Stimulated activated CD4-positive, alpha-beta T cell treated with anti-CD3 and anti-CD28 coated beads, Interleukin-1b, Interleukin-23, amount 100 ng/mL, for 1 hour (primary cell): ENCODE measurements at places on chromosomes 1 and 21.

DNA sequence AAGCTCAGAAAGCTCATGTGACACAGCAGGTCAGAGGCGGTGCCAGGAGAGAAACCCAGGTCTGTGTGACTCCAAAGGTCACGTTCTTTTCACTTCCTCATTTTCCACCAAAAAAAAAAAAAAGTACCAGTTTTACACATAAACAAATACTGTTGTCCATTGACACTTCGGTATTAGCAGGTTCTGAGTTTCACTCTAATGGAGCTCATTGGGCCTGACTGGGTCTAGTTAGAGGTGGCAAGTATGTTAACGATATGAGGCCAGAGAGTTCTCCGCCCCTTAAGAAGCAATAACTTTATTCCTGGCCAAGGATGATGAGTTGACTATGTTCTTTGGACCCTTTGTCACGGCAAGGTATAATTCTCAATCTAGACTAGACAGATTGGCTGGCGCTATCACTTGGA lies 30.0 kb upstream of the SDE2 start:
- DNase-seq: no peak

DNA sequence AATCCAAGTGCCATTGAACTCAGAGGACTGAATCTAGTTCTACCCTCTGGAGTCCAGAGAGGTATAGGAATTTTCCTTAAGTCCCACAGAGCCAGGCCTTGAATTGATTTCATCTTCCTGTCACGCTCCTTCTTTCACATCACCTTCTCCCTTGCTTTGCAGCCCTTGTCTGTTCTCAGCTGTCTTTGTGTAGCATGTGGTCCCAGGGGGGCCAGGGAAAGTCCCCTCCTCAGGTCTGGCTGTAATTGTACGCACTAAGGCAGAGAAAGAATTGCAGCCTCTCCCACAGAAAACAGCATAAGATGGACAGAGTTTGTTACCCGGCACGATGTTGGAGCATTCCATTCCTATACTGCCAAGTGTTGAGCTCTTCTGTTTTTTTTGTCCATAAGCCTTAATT lies 153.6 kb downstream of the FAM78B start:
- DNase-seq: no peak

DNA sequence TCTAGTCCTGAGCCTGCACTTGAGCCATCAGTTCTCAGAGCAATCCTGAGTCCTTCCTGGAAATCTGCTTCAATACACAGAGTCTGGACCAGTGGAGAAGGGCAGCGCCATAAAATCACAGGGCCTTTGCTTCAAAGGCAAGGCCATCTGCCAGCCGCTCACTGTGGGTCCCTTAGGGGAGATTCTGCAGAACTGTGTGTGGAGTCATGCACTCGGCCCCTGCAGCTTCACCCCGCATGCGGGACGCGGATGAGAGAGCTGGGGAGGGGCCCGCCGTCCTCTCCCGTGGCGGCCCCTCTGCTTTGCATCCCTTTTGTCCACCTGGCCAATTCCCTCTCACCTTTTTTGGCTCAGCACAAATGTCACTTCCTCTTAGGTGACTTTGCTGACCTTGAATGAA lies 311.2 kb upstream of the VAMP3 start:
- DNase-seq: no peak

DNA sequence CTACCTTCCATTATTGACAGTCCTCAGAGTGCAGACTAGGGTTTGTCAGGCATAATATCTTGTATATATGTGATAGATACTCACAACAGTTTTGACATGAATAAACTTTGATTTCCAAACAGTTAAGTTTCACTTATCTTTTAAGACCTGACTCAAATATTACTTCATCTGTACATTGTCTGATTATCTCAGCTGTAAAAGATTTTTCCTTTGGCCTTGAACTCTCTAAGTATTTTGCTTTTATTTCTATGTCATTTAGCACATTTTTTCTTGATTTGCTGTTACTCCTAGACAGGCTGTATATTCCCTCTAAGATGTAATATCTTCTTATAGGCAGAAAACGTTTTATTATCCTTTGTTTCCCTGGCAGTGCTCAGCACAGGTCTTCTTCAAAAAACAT lies 65.6 kb upstream of the DMRTA2 start:
- no peak for DNase-seq

DNA sequence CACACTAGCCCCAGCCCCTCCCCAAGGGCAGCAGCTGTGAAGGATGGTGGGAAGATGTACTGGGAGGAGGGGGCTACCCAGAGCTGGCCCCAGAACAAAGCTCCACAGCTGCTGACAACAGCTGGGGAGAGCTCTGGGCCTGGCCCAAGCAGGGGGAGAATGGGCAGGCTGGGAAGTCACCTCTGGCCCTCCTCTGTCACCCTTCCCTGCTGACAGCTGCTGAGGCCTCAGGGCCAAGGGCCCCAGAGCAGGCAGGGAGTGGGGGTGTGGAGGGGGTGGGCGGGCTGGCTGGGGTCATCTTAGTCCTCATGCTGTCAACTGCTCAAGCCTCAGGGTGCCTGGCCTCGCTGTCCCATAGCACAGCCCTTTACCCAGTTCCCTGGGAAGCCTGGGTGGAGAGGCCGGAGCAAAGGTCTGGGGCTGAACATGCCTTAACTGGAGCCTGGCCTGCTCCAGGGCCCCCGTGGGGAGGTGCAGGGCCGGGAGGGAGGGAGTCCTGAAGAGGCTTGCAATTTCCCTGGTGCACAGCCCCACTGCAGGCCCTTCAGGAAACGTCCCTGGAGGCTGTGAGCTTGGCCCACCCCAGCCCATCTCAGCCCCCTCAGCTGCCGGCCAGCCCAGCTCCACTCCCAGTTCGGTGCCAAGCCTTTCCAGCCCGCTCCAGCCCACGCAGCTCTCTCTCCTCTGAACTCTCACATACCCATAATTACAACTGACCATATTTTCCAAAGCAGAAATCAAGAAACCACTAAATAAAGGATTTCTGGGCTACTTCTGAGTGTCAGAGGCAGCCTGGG lies 25.7 kb downstream of the HSPG2 start:
- DNase-seq: no peak

DNA sequence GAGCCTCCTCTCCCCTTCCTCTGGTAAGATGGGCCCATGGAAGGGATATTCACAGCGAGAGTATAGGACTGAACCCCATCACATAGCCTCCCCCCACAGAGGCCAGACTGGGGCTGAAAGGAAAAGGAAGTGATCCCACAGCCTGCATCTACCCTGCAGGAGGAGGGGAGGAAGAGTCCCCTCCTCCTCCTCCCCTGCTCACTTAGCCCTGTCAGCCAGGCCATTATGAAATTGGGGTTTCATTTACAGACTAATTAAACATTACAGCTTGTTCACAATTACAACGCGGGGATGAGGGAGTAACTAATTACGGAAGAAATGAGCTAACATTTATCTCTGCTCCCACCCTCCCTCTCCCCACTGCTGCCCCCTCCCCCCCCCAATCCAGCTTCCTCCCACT lies 25.4 kb downstream of the DMAP1 start:
- no peak for DNase-seq

DNA sequence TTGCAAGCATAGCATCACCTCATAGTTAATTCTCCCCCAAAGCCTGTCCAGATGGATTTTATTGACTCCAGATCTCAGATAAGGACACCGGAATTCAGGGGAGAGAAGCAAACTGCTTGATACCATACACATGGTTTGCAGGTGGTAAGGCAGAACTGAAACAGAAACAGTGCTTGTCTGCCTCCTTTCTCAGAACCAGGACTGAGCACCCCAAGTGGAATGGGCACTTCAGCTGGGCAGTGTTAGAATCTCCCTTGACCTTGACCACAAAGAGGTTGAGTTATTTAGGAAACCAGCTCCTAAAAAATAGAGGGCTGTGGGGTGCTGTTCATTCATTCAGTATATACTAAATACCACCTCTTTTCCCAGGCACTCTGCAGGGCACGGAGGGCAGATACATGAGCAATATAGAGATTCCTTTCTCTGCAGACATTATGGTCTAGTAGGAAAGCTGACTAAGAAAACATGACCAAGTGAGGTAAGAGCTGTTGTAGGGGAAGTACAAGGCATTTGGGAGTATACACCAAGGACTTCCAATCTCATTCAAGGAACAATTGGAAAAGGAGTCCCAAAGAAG lies 185.2 kb downstream of the C1orf94 start:
- no peak for DNase-seq

- no peak for DNase-seq
Observed at GRCh38 chr1:94047949-94048348, 73.0 kb downstream of the ABCA4 start.

DNA sequence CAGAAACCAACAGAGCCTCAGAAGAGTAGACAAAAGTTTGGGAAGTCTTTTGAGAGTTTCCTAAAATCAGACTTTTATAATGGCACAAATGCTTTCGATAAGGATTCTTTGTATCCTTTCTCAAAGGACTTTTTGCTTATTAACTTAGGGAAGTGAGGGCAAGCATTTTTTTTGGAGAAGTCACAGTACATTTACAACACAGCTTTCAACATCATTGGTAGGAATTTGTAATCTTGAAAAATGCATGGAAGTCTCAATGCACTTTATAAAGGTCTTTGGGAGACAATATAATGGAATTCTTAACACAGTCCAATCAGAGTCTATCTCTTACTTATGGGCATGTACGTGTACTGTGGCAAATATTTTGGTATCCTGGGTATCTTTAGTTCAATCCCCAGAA lies 325.8 kb upstream of the NR5A2 start:
- no peak for DNase-seq

DNA sequence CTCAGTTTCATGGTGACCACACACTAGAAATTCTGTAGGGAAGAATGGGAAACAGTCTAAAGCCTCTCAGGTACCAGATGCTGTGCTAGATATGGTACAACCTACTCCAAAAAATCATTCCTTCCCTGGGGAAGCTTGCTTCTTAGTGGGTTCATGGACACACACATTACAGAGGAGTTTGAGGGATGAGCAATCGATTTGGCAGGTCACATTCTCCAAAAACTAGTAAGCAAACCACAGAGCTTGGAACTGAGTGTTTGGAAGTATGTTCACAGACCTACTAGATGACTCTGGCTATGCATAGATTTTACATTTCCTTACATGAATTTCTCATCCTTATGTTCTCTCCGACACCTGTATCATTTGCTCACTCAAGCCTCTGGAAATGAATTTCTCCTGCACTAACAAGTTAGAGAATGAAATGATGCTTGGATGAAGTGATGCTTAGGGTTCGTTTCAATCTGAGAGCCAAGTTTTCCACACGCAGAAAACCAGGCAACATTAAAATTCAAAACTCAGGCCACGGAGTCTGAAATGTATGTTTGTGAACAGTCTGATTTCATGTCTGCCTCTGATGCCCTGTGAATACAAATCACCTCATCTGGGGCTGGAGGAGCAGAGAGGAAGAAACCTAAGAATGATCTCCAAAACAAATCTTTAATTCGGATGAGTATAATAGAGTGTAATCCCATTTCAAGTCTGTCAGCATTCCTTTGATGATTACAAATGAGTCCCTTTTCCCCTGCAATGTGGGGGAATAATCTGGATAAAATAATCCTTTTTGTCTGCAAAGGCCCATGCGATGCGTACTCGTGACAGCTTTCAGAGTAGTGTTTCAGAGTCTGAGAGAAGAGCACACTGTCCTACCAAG lies 11.0 kb downstream of the EVA1C start:
- DNase-seq: no peak

- no peak for DNase-seq
Observed at GRCh38 chr21:45889256-45889655, 92.3 kb upstream of the COL6A1 start.

GRCh38 chr1:156908541-156908940 lies 11.9 kb upstream of the LRRC71 start:
- no peak for DNase-seq

DNA sequence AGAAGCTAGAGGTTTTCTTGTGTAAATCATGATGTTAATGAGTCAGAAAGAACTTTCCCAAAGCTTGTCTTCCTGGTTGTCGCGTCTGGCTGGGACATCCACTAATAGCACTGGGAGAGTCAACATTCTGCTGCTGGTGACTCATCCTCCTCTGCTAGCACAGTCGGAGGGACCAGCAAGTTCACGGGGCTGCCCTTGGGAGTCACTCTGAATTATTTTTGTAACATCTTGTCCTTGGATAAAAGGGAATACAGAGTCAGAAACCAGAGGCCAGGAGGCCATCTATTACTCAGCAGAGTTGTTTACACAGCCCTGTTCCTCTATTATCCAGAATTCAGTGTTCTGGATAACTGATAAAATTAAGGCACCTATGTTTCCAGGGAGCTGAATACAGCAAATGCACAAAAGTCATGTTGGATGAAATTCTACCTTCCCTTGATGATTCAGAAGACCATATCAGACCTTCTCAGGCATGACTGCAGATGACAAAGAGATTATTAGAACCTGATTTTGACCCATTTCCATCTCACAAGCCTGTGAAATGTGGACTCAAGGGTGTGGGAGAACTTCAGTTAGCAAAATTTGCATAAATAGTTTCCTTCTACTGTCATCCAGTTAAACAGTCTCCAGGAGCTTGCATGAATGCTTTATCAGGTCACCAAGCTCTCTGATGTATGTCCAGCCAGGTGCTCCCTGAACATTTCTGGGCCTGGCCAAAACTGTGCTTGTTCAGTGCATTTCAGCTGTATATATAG lies 68.1 kb downstream of the JAK1 start:
- DNase-seq: no peak

- no peak for DNase-seq
Observed at GRCh38 chr1:188708795-188709535, 1768.7 kb downstream of the BRINP3 start.

DNA sequence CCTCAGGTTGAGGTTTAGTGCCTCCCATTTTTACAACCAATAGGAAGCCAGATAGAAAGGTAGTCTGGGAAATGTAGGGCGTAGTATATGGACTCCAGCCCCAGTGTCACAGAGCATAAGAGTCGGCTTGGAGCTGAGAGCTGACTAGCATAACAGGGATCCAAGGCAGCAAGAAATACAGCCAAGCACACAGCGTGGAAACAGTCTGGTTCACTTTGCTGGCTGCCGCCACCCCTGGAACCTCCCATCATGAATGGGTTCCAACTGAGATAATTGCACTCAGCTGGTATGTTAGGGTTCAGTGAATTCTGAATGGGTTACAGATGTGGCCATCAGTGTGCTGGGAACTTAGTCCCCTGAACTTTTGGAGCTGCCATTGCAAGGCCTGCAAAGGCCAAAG lies 76.7 kb upstream of the GPR88 start:
- no peak for DNase-seq

GRCh38 chr1:178389441-178389840 lies 107.3 kb downstream of the CLEC20A start:
- no peak for DNase-seq

DNA sequence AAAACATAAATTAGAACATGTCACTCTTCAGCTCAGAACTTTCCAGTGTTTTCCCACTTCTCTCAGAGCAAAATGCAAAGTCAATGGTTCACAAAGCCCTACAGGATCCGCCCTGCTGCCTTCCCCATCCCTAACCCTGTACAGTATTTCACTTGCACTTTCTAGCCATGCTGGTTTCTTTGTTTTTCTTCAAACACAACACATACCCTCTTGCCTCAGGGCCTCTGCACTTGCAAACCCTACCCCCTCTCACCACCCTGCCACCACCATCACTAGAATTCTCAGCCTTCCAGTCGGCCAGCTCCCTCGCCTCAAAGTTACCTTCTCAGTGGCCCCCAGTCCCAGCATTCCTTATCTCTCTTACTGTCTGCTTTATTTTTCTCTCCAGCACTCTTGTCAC lies 17.6 kb downstream of the TEX35 start:
- DNase-seq: no peak

- DNase-seq: no peak
Observed at GRCh38 chr1:176904057-176904751, 260.3 kb downstream of the ASTN1 start.

GRCh38 chr1:61648983-61649742 lies 75.8 kb downstream of the TM2D1 start:
- DNase-seq: no peak

- no peak for DNase-seq
Observed at GRCh38 chr1:221719987-221720386, 21.9 kb downstream of the DUSP10 start.
